Stimulated activated naive CD4-positive, alpha-beta T cell treated with Interleukin-2 at 50 U/mL for 16 hours (primary cell): ENCODE measurements at places on chromosomes 1 and 21.

GRCh38 chr1:114512595-114513280 lies 1.7 kb upstream of the TRIM33 start:
- no peak for DNase-seq

- no peak for DNase-seq
Observed at GRCh38 chr1:87787551-87787950, 458.9 kb downstream of the LMO4 start.

DNA sequence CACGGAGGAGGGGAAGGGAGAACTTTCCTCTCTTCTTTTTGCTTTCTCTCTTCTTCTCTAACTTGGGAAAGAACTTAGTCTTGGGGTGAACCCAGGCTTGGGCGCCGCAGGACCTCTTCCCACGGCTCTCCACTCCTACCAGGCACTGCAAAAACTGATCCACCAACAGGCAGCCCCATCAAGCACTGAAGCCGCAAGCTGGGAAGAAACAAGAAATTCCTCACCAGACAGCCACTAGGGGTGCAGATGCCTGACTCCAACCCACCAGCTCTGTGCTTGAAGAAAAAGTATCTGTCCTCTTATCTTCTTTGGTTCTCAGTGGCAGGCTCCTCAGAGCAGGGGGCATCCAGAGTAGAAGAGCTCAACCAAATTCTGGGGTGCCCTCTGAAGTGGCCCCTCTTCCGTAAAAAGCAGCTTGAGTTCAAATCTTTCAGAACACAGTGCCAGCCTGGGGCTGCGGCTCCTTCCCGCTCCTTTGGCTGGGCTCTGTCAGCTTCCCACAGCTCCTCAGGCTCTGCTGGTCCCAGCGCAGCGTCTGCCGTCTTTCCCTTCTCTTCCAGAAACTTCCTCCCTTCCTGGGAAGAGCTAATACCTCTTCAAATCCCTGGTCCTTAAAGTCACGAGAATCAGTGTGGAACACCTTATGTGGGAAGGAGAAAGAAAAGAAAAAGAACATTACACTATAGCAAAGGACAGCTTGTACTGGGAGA lies 2.4 kb downstream of the SLC41A1 start:
- DNase-seq = no peak

DNA sequence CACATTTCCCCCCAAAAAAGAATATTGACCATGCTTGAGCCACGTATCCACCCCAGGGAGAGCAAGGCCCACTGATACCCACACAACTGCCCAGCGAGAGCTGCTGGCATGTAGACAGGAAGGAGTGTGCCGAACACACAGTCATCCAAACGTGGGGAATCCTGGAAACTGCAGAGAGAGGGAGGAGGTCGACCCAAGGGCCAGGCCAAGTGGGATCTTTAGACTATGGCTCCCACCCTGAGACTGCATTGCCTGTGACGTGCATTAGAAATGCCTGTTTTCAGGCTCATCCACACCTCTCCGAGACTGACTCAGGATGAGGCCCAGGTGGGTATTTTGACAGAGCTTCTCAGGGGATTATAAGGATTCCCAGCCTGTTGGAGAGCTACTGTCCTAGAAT lies 25.9 kb downstream of the NIPAL3 start:
- no peak for DNase-seq

- DNase-seq = no peak
Observed at GRCh38 chr21:45333583-45334121, 46.0 kb upstream of the POFUT2 start.

GRCh38 chr1:32063261-32063681 lies 9.5 kb upstream of the TMEM39B start:
- DNase-seq = no peak

DNA sequence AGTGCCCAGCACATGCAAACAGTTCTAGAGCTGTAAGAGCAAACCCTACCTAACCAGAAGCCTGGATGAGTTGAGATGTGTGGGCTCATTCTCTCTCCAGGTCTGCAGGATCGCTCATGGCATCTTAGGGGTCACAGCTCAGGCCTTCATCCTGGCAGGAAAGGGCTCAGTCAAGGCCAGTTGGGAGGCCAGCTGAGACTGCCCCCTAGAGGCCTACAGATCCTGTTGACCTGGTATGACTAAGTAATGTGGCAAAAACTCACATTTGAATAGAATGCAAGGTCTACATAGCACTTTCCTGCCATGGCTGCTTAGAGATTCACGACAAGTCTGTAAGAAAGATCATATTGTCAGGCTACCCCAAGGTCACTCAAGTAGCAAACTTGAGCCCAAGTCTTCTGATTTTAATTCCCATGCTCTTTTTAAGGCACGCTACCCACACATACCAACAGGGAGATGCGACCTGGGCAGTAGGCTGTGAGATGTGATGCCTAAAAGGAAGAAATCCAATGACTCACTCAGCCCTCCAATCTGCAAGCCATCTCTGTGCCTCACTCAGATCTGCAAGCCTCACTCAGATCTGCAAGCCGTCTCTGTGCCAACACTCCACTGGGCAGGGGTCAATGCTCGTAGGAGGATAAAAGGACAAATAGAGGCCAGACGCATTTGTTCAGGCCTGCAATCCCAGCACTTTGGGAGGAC lies 5.1 kb upstream of the CAPN8 start:
- DNase-seq = no peak

DNA sequence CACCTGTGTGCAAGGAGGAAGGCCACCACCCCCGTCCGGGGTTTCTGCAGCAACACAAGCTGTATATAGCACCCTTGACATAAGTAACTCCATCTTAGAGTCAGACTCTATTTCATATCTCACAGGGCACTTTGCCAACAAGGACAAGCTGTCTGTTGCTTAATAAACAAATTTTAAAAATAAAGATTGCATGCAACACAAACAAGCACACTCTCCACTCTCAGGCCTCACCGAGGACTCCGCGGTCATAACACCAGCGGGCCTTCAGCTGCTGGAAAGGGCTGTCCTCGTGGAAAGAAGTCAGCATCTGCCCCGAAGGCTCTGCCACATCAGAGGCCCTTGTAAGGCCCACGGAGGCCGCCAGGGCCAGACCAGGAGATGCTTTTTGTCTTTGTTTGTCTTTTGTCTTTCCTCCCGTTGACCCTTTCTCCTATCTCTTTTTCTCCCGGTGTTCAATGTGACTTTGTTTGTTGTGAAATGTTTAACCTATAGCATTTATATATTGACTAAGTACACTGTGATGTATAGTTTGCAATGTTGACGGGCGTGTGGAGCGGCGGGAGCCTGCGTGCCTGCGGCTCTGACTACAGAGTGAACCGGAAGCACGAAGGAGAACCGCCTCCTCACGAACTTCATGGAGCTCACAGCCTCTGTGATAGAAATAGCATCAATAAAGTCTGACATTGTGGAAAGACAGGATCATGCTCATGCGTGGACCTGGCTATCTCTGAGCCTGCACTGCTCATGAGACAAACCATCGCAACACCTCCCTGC lies 24.1 kb downstream of the MEGF6 start:
- DNase-seq = no peak

DNA sequence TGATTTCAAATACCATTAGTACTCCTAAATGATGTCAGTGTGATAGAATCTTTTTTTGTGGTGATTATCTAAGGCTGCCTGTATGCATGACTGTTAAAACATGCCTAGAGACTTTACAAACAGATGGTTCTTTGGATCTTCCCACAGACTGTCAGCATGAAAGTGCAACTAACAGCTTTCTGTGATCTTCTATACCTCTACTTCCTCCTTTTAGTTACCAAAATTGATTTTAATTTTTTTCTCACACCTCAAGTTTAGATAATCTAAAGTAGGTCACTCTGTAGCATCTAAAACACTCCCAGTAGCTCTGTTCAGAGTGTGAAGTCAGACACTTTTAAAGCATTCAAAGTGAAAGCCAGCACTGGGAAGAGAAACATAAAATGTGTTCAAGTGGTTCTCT lies 534.5 kb downstream of the PTPRC start:
- DNase-seq = no peak
